ENCODE measurements at places on chromosomes 4 and X.

GRCh38 chr4:59223292-59223941 is 1976.7 kb upstream of the ADGRL3 start:
- no peak for DNase-seq

- no peak for DNase-seq
Observed at GRCh38 chrX:153401133-153401764, at the start of gene PNMA6E. TSS of gene PNMA6E (minus strand) at chrX:153401350. CDS start at chrX:153398849, 2,501 bp downstream.

- no peak for DNase-seq
Observed at GRCh38 chr4:161002386-161002785, 1161.4 kb downstream of the FSTL5 start.

- DNase-seq = no peak
Observed at GRCh38 chrX:9561199-9561598, 96.3 kb downstream of the TBL1X start.

DNA sequence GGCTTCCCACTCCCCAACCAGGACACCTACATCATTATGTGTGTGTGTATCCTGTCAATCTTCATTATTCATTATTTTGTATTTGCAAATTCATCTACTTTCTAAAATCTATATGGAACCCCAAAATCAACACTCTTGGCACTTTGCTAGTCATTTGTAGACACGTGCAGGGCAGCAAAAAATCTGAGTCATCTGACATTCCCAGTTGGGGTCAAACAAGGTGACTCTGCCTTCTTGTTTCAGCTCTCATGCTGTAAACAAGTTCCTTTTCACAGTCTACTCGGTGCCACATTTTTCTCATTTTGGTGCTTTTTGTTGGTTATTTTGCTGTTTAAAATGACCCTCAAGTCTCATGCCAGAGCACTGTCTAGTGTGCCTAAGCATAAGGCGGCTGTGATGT is 5.9 kb downstream of the MRFAP1L1 start:
- DNase-seq = no peak

GRCh38 chr4:94762326-94762725 is 4.6 kb downstream of the BMPR1B start:
- no peak for DNase-seq

DNA sequence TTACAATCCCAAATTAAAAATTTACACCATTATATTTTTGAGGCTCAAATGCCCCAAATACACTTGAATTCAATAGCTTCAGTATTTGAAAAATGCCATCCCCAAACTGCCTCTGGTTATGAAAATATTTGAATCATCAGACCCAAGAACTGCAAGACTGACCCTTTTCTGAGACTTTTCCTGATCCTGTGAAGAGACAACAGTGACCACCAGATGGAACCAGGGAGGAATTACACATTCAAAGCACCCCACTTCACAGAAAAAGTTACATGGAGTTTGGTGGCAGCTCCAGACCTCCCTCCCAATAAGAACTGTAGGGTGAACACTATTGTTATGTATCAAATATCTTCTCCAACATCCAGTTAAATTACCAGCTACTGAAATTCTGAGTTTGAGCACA is 44.0 kb upstream of the SCD5 start:
- no peak for DNase-seq

GRCh38 chrX:151970027-151970426 is 4.4 kb downstream of the GABRE start:
- no peak for DNase-seq

GRCh38 chrX:27953171-27953570 is 28.1 kb downstream of the DCAF8L1 start:
- no peak for DNase-seq

GRCh38 chrX:12441381-12442128 is 303.3 kb downstream of the FRMPD4 start:
- DNase-seq = no peak

- no peak for DNase-seq
Observed at GRCh38 chr4:94698187-94698586, 59.6 kb upstream of the BMPR1B start.

- DNase-seq = no peak
Observed at GRCh38 chr4:24190761-24191695, 301.2 kb upstream of the PPARGC1A start.

- no peak for DNase-seq
Observed at GRCh38 chr4:113436360-113436759, 325.2 kb downstream of the CAMK2D start.

DNA sequence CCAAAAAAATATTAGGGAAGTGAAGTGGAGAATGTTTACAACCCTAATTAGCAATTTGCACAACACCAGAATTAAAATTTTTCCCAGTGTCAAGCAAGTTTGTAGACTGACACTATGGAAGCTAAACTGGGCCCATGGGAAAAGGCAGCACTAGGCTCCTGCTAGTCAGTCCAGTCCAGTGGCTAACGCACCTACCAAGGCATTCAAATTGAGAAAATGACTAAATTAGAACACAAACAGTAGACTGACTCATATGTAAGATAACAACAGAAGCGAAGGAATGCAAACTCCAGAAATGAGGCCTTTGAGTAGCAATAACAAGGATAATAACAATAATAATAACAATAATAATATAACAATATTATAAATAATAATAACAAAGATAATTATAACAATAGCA is 90.7 kb downstream of the GRIA3 start:
- no peak for DNase-seq

GRCh38 chrX:122134291-122134690 is 1049.8 kb upstream of the GRIA3 start:
- no peak for DNase-seq

DNA sequence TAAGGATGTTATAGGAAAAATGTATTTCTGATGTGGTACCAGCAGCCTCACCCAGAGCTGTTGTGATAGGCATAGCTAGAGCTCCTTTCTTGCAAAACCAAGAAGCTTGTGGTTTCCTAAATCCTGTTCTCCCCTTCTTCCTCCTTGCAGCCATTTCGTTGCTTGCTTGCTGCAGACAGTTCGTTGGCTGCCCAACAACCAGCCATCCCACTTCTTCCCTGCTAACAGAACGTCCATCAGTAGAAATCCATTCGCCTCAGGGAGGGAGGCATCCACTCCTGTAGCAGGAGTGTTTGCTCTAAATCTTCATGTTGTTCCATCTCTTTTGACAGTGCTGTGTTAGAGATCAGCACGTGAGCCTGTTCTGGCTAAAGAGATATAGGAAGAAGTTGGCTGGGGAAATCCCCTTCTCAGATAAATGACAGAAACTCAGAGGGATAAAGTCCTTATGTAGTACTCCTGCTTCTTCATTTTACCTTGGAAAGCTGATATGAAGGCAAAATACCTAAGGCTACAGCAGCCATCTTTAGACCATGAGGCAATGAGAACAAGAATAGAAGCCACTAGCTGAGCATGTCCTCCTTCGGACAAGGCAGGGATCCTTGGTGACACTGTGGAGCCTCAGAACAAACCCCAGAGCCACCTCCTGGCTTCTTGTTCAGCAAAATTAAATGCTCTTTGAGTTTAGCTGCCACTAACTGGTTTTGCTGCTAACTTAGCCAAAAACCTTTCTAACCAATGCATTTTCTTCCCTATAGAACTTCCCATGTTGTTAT is 68.4 kb upstream of the RELL1 start:
- DNase-seq = no peak

DNA sequence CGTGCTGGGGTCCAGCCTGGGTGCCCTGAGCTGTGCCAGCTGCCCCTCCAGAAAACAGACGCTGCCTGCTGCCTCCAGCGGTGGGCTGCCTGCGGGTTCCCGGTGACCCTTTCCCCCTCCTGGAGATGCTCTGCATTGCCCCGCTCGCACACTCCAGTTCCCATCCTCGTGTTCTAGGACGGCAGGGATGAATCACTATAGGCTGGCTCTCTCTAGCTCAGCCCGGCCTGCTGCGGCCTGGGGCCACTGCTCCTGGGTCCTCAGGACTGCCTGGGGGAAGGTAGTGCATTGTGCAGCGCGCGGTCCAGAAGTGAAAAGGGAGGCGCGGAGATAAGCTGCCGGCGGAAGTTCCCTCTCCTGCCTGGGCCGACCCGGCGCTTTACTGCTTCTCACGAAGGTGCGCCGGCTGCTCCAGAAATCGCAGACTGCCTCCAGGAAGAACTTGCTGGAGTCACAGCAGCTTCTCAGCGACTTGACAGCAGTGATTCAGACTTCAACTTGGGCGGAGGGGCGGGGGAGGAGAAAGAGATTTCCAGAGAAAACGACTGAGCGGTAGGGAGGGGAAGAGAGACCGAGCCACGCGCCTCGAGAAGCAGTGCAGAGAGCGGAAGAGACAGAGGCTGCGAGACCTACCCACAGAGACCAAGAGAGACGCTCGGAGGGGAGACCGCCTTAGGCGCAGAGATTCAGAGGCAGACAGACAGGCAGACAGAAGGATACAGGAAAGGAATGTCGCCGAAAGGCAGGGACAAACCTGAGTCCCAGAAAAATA is 6.7 kb upstream of the MSX1 start:
- DNase-seq = no peak

DNA sequence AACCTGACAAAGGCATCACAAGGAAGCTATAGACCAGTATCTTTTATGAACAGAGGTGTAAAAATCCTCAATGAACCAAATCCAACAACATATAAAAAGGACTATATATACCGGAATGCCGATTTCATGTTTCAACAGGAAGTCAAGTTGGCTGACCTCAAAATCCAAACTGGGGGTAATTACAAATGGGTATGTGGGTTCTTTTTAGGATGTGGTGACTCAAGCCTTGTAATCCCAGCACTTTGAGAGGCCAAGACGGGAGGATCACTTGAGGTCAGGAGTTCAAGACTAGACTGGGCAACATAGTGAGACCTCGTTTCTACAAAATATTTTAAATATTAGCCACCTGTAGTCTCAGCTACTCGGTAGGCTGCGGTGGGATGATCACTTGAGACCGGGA is 10.4 kb downstream of the PRSS48 start:
- no peak for DNase-seq

DNA sequence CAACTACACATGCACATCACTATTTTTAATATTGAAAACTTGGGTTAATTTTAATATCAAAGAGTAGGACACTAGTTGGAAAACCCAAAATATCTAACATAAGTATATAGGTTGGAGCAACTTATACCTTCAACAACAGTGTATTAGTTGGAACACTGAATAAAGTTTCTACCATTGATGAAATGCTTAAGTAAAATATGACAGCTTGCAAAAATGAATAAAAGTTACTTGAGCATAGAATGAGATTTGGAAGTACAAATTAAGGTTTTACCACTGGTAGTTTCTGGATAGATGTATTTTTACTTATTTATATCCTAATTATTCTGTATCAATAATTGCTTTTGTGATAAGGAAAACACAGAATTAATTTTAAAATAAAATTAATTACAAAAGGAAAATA is 1079.6 kb downstream of the ADGRL3 start:
- DNase-seq = no peak

GRCh38 chrX:45240301-45240700 is 39.6 kb upstream of the DIPK2B start:
- no peak for DNase-seq

DNA sequence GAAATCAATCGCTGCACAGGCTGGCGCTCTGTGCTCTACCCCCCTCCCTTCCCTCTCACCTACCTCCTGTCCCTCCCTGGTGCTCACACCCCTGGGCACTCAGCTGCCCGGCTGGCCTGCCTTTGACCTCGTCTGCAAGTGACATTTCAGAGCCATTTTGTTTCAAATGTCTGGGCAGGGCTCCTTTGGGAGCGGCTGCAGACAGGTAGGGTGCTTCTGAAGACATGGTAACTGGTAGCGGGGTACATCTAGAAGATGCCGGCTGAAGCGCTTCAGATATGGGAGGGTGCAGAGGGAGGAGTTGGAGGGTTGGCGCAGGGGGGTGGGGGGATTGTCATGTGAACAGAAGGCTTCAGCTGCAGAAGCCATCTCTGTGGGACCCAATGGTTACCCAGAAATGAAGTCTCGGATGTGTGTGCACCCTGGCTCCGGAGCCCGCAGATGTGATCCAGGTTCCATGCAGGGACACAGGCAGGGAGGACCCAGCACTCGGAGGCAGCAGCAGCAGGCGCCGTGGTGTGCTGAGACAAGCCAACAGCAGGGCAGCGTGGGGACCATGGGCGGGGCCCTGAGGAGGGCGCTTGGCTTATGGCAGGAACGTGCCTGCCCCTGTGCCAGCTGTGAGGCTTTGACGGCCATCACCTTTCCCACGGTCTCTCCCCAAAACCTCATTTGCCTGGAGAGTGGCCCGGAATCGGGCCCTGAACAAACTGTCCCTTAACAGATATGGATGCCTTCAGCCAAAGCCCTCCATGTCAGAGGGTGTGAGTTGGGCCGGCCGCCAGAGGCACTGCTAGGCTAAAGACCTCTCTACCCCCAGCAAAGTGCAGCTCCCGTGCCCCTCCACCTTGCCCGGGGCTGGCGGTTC is 7.6 kb upstream of the DUSP9 start:
- no peak for DNase-seq

DNA sequence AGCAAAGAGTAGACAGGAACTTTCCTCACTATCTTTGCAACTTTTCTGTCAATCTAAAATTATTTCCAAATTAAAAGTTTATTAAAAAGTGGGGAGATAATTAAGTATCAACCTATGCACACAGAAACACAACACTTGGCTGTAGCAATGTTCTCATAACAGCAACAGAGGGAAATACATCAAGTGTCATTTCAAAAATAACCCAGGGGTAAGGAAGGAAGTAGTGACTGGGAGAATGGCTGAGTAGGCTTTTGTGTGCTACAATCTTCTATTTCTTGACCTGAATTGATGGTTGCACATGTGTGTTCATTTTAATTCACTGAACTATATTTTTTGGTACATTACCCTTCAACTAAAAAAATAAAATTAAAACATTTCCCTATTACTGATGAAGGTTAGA is 67.5 kb downstream of the ABCG2 start:
- no peak for DNase-seq

DNA sequence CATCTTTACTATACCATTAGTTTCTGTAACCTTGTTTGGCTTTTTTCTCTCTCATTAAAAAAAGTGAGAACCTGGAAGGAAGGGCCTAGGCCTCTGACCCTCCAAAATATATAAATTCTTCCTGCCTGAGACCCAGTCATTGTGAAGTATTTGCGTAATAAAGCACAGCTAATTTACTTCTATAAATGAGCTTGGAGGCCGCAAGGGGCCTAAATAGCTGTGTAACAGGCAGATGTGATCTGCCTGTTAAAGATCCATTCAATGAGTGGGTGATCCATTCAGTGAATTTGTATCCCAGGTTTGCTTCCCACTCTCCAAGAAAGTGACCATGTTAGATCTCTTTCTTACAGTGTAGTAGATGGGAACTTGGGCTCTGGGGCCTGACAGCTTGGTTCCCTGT is 595 bp upstream of the PYURF start:
- DNase-seq = no peak
